ENCODE measurements at places on chromosomes 2 and 18. TPM values are rescaled to one million over a fixed set of nuclear protein-coding genes. Genes with fewer than 3 reads are reported as not detected.

The REG3A gene
- total RNA-seq = not detected

The PLB1 gene
- 11.1 TPM for total RNA-seq

The DPYSL5 gene
- 39.6 TPM for total RNA-seq

The PPP1R1C gene
- total RNA-seq = 2.2 TPM

The GCG gene
- total RNA-seq = not detected

The RESP18 gene
- total RNA-seq = 2.2 TPM

The MC2R gene
- not detected for total RNA-seq

The UCN gene
- 15.1 TPM for total RNA-seq

The CRYGC gene
- not detected for total RNA-seq

The MLPH gene
- 1.3 TPM for total RNA-seq

The EDAR gene
- total RNA-seq = not detected

The POMC gene
- 1.8 TPM for total RNA-seq

The PSMA8 gene
- not detected for total RNA-seq

The ERMN gene
- total RNA-seq = 222 TPM

The DHRS9 gene
- total RNA-seq = 1.5 TPM

The HOXD8 gene
- total RNA-seq = not detected

The IL1RN gene
- not detected for total RNA-seq

The LINC00305 gene
- not detected for total RNA-seq

The ATP6V1C2 gene
- 2.8 TPM for total RNA-seq

The PRR30 gene
- total RNA-seq = not detected

The SCYGR6 gene
- total RNA-seq = not detected

The ASXL3 gene
- total RNA-seq = 31.3 TPM

The USP14 gene
- 57.3 TPM for total RNA-seq

The COLEC11 gene
- total RNA-seq = 1.8 TPM

The HADHA gene
- total RNA-seq = 86.5 TPM

The HNRNPLL gene
- 65.2 TPM for total RNA-seq

The ALPP gene
- total RNA-seq = not detected

The EFHD1 gene
- total RNA-seq = 98.8 TPM

The PID1 gene
- 53.2 TPM for total RNA-seq

The MAPRE2 gene
- 202 TPM for total RNA-seq

The CCDC148 gene
- total RNA-seq = 5.8 TPM

The TGFA gene
- total RNA-seq = 9.1 TPM

The GALR1 gene
- total RNA-seq = 2.5 TPM

The IGFBP2 gene
- 22.2 TPM for total RNA-seq

The NPAS2 gene
- total RNA-seq = 53.8 TPM

The RSAD2 gene
- 38.6 TPM for total RNA-seq

The UGT1A5 gene
- not detected for total RNA-seq

The C2orf92 gene
- 22.3 TPM for total RNA-seq

The ACVR1 gene
- total RNA-seq = 16.6 TPM

The CLHC1 gene
- total RNA-seq = 42.0 TPM

The MREG gene
- 20.4 TPM for total RNA-seq

The SERPINB4 gene
- not detected for total RNA-seq

The LRRC30 gene
- total RNA-seq = not detected

The MAP3K19 gene
- total RNA-seq = not detected

The STAMBP gene
- 41.9 TPM for total RNA-seq

All from dorsolateral prefrontal cortex (tissue), 122 donors.